ENCODE measurements at places on chromosomes 2 and 18.

GRCh38 chr2:37168217-37168981, 11.6 kb upstream of the EIF2AK2 start:
- peak; percentile 44 for DNase-seq

- no peak for DNase-seq
These were observed 46.6 kb downstream of the THUMPD2 start for GRCh38 chr2:39732482-39732881.

DNA sequence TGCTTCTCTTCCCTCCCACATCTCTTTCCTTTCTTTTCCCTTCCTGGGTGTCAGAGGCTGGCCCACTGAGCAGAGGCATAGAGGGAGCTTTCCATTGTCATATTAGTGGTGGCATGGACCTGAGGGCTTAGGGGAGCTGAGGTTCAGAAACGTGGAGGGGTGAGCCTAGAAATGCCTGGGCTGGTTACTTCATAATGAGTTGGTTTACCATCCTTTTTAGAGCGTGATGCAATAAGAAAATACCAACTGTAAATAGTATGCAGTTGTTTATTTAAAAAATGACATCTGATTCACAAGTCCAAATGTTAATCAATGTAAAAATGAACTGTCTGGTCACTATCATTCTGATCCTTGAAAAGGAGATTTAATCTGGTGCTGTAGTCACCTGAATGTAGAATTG, 46.3 kb downstream of the MYO1B start:
- no peak for DNase-seq

DNA sequence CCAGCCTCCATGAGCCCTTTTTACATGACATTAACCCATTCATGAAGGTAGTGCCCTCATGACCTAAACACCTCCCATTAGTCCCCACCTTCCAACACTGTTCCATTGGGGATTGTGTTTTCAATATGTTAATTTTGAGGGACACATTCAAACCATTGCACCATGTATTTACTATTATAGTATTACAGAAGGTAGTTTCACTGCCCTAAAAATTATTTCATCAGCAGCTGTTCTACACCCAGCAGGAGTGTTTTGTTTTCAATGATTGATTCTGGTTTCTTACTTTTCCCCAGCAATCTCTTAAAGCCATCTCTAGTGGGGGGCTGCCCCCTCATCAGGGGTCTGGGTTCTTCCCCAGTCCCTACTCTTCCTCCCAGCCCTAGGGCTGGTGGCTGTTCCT, 71.9 kb downstream of the CERS6 start:
- DNase-seq: no peak

DNA sequence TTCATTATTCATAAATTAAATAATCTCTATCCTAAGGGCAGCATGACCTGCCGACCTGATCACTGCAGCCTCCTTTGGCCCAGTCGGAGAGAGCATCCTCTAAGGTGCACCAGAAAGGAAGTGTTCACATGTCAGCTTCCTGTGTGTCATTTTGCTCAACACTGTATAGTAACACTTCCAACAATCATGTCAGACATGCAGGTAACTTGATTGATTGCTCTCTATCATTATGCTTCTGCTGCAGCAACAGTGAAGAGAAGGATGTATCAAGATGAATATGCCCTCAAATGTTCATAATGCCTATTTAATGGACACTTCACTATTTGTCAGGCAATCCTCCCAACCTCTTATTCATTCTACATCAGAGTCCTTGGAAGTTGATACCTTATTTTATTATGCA, 332.3 kb downstream of the CDH7 start:
- no peak for DNase-seq

DNA sequence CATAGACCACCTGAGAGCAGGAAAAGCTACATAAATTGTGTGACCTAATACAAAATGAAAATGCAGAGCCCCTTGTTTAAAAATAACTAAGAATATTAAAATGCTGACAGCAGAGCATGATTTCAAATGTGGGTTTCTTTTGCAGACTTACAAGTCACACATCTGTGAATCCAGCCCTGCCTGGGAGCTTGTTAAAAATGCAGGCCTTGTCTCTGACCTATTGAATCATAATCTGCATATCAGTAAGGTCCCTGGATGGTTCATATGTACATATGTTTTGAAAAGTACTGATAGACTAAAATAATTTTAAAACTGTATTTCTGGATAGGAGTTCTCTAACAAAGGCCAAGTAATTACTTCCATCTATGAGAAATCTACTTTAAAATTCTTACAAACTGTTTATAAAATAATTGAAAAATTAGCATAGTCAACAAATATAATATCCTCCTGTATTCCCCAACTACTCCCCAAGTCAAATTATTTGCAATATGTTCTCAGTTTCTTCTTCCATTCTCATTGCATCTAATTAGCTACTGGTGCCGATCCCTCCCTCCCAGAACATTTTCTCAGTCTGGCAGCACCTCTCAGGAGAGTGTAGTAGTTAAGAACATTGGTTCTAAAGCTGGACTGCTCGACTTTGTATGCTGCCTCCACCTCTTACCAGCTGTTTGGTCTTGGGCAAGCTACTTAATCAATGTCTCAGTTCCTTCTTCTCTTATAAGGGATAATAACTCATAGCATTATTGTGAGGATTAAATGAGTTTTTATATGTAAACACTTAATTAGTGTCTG, 1040.4 kb upstream of the CDH2 start:
- no peak for DNase-seq

DNA sequence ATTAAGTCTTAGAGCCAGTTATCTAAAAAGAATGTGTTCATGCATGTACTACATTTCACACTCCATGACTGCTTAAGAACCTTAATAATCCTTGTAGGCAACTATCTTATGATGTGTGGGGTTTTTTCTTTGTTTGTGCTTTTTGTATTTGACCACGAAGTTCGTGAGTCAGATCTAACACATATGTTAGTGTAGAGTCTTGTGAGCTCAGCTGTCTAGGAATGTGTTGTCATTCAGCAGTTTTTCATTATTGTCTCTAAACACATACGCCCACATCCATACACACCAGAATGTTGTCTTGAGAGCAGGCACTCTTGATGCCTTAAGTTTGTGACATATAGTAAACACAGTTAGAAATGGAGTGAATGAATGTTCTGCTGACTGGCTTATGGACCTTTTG, 38.4 kb downstream of the CAB39 start:
- peak; percentile 64 for DNase-seq

GRCh38 chr2:59622599-59623308, 930.7 kb downstream of the BCL11A start:
- no peak for DNase-seq

DNA sequence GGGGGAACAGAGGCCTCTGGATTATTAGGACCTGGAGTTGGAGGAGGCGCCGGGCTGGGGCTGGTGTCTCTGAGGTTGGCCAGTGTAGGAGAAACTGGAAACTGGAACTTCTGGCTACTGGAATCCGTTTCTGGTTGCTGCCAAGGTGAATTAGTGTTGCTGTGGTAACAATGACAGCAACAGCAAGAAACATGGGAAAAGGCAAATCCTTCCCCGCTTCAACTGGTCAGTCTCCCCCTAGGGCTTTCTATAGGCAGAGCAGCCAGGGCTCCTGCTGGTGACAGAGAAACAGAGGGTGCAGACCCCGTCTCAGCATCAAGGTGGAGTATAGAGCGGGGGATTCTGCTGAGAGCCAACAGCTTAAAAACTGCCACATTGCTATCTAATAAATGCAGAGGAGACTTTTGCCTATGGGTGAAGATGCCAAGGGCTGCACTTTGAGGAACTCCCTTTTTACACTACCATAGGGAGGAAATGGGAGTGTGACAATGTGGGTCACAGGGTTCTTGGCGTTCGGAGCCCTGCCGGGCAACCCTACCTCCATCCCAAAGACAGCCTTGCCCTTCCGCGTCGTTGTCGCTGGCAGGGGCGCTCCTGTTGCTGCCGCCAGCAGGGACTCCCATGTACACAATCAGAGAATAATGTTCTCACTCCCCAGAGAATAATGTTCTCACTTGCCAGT, 81.4 kb upstream of the CABLES1 start:
- DNase-seq: peak; percentile 47

- no peak for DNase-seq
These were observed 14.8 kb downstream of the SPRED2 start for GRCh38 chr2:65417509-65418085.

GRCh38 chr2:105873721-105874120, 129.0 kb downstream of the NCK2 start:
- peak; percentile 83 for DNase-seq

DNA sequence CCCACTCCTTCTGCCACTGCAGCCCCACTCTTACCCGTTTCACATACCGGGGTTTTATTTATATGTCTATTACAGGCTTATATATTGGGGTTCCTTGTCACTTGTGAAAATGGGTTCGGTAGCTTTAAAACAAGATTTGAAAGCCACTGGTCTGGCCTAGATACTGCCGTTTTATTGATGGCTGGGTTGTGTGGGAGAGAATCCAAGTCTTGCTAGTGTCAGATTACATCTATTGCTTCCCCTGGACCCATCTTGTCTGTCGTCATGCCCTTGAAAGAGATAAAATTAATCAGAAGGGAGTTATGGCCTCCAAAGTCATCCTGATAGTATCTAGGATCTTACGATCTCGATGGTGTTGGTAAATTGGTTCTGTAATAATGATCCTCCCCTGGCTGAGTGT, 79.4 kb downstream of the EIPR1 start:
- no peak for DNase-seq

GRCh38 chr2:74290066-74290465, 53.1 kb downstream of the SLC4A5 start:
- no peak for DNase-seq

- DNase-seq: no peak
These were observed 79.2 kb downstream of the SETBP1 start for GRCh38 chr18:44759925-44760342.

- peak; percentile 85 for DNase-seq
These were observed 217.3 kb upstream of the HS6ST1 start for GRCh38 chr2:128535953-128536352.

DNA sequence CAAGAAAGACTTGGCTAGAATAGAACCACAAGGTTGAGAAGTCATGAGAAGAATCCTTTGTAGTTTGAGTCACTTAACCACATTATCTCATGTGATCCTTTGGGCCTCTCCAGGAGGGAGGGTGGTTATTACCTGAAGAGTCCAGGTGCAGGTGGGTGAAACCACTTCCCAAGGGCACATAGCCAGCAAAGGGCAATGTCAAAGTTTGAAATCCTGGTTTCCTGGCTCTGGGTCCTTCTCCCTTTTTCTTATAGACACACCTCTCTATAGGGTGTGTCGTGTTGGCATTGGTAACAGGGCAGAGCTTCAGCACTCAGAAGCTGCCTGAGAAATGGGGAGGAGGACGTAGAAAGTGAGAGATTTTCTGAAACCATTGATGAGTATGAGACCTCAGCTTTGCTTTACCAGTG, 137.9 kb downstream of the MGAT5 start:
- no peak for DNase-seq

DNA sequence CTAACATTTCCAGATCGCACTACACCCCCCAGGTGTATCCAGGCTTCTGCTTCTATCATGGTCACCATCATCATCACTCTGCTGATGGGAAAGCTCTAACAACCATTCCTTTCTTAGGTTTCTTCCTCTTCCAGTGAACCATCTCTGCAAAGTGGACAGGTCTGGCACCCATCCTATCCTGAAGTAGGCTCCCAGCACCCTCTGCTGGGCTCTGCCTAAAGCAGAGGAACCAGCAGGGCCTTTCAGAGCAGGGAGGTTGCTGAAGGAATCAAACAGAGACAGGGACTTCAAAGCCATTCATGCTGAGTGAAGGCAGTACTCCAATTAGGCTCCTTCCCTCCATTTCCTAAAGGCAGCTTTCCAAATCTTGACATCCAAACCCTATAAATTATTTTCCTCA, 27.2 kb upstream of the SATB2 start:
- no peak for DNase-seq

DNA sequence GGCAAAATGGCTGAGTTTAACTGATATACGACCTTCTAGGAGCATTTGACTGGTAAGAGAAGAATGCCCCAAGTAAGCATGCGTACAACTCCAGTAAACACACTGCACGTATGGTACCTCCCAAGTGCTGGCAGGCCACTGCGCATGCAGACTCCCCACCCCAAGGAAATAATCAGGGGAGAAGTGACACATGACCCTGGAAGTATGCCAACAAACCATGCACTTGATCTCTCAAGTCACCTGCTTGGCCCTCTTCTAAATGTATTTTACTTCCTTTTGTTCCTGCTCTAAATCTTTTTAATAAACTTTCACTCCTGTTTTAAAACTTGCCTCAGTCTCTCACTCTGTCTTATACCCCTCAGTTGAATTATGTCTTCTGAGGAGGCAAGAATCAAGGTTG, 129.8 kb upstream of the COL5A2 start:
- DNase-seq: no peak

DNA sequence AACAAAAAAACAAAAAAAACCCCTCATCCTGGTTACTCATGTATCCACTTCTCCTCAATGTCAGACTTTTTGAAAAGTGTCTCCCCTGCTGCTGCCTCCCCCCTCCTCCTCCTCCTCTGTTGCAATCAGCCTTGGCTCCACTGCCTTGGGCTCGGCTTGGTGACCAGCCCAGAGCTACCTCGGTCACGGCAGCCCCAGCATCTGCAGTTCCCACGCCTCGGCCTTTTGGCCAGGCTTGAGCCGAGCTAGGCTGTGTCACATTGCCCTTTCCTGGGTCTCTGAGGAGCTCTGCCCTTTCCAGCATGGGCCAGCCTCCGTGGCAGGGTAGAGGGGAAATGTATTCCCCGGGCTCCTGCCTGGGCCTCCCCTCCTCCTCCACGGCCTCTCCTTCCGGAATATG, 22.7 kb upstream of the INHBB start:
- DNase-seq: no peak

DNA sequence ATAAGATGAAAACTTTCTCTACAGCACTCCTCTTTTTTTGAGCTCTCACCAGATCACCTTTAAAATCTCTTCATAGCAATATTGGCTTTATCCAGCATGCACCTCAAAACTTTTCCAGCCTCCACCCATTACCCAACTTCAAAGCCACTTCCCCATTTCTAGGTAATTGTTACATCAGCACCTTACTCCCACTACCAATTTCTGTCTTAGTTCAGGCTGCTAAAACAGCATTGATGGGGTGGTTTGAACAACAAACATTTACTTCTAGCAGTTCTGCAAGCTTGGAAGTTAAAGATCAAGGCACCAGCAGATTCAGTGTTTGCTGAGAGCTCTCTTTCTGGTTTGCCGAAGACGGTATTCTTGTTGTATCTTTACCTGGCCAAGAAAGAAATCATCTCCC, 114.0 kb upstream of the SLC39A10 start:
- no peak for DNase-seq

DNA sequence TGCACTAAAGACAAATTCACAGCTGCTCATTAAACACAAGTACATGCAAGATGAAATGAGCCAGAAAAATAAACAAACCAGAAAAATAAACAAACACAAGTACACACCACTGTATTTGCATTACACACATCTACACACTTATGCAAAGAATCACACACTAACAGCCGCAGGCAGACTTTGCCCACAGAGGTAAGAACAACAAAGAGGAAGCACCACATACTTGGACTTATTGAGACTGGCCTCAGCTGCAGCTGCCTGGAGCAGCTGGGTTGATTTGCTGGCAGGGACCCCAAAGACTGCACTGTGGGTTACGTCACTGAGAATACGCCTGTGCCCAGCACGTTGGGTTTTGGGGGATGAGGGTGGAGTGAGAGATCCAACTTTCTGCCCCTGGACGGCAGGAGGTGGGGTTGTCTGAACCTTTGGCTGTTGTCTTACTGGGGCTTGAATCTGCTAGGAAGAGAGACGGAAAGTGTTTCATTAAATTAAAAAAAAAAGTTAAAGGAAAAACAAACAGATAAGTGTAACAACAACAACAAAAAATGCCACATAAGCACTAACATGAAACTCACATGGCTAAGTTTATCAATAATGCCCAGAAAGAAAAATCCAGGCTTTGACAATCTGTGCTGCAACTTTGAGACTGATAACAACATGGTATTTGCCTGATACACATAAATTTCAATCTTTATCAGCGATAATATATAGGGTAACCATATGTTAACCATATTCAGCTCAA, 71.9 kb upstream of the NFU1 start:
- DNase-seq: no peak

Data from brain microvascular endothelial cell (primary cell).